Stimulated activated CD4-positive, alpha-beta T cell treated with anti-CD3 and anti-CD28 coated beads, TNF-alpha, amount 100 ng/mL, for 1 hour (primary cell): ENCODE measurements at places on chromosomes 1 and 21.

DNA sequence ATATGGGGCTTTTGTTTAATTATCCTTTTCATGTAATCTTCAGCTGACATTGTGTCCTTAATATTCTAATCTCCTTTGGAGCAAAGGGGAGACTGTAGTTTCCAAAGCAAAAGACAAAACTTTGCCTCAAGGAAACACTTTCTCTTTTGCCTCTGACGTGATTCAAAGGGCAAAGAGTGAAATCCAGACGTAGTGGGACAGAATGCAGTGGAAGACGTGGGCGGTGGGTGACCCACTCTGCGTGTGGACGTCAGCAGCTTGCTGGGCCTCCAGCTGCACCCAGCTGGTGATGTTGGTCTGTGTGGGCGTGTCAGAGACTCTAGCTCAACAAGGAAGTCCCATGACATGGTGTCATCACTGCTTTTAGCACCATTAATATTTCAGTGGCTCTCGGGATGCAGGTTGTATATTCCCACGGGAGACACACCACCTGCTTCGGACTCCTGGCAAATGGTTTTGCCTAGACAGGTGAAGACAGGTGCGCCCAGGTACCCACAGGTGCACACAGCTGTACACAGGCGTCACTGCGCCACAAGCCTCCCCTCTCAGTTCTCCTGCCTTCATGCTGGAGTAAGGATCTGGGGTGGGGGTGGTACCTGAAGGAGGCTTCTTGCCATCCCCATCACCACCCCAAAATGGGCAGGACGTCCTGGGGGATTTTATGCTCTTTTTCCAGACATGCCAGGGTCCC, 292.1 kb upstream of the VAMP3 start:
- no peak for DNase-seq

DNA sequence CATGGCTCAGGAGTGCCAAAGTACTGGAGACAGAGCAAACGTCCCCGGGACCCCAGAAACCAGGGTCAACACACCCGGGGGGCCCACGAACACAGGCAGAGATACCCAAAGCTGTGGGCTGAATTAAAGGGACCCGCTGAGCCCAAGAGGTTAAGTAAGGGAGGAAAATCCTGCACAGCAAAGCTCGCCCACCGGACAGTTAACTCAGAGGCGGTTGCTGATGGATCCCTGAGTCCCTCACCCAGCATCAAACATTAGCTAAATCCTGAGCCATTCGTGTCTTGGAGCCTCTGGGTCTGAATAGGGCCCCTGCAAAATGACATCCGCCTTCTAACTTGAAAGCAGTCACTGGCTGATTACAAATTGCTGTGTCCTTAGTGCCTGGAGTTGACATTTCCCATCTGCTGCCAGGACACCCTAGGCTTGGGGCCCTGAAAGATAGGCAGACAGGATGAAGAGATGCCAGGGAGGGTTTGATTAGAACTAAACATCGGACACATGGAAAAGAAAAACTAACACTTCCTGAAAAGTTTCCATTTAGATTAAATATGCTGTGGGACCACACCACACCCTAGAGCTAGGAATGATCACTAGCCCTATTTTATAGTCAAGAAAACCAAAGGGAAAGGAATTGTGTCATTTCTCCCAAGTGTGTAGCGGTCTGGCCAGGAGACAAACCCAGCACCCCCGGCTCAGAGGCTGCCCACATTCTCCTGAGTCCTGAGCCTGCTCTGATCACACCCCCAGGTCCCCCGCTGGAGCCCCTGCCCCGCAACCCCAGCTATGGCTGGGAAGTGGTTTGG, 239.3 kb downstream of the NPHP4 start:
- no peak for DNase-seq

- DNase-seq: no peak
Observed at GRCh38 chr21:40471103-40471502, 375.9 kb downstream of the DSCAM start.

DNA sequence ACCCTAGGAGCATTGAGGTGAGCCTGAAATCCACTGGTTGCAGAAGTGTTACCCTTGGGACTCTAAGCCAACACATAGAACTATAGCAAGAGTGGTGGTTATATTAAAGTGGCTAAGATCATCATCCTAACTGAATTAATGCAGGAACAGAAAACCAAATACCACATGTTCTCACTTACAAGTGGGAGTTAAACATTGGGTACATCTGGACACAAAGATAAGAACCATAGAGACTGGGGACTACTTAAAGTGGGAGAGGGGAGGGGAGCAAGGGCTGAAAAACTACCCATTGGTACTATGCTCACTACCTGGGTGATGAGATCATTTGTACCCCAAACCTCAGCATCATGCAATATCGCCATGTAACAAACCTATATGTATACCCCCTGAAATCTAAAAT, 100.0 kb downstream of the SLC25A24 start:
- no peak for DNase-seq

DNA sequence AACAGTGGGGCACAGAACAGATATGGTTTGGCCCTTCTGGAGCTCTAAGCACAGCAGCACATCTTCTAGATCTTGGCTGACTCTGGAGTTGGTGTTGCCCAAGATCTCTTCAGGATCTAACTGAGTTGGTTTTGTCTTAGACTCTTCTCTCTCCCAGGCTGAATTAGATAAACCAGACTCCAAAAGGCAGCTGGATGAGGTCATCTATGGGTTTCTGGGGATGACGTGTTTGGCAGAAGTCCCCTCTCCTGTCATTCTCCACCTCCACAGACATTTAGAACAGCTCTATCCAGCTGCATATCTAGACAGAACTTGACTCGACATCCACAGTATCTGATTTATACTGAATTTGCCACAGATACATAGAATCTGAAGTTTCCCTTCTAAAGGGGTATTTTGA, 75.3 kb downstream of the ST6GALNAC5 start:
- no peak for DNase-seq

DNA sequence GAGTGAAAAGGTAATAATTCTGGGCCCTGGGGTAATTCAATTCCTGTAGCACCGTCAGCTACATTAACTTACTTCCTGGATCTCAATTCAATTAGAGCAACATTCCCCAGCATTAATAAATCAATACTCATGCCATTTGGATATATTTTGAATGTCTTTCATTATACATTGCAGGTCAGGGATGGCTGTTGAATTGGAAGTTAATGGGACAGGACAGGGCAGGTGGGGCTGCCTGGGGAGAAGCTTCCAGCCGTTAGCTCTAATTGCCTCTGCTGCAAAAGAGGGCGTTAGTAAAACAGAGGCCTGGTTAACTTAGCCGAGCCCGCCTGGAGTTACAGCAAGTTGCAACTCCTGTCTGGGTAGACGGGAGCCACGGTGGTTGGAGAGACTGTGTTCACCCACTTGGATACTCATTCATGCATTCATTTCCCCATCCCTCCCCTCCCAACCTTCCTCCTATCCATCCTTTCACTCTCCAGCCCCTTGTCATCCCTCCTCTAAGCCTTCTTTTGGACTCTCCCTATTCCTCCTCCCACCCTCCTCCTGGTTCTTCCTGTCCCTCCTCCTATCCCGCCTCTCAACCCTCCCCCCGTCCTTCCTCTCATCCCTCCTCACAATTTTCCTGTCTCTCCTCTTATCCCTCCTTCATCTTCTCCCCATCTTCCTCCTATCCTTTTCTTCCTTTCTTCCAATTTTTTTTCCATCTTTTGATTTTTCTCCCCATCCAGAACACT, 137.6 kb upstream of the RUNX3 start:
- no peak for DNase-seq
